ENCODE measurements at places on chromosomes 16 and 17.

DNA sequence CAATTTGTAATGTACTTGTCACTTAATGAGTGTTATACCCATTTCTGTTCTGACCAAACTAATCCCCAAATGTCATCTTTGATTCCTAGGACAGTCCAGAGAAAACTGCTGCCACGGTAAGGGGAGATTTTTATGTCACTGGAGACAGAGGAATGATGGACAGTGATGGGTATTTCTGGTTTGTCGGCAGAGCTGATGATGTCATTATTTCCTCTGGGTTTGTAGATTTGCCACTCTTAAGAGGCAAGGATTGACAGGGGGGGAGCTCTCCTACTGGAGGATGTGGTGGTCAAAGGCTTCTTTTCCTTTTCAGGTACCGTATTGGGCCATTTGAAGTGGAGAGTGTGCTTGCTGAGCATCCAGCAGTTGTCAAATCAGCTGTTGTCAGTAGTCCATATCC is 12.5 kb downstream of the THUMPD1 start:
- DNase-seq, result no peak

- no peak for DNase-seq
Observed at GRCh38 chr17:42185621-42185930, 324 bp upstream of the HCRT start.

DNA sequence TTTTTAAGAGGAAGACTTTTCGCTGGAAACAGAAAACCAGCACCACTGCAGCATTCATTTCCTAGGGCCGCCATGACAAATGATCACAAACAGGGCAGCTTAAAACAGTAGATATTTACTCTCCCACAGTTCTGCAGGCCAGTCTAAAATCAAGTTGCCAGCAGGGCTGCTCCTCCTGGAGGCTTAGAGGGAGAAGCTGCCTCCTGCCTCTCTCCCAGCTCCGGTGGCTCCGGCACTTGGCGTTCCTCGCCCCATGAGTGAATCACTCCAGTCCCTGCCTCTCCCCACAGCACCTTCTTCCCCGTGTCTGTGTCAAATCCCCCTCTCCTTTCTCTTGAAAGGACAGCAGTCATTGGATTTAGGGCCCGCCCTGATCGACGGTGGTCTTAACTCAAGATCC is 72.1 kb downstream of the SOCS1 start:
- no peak for DNase-seq

- DNase-seq, result no peak
Observed at GRCh38 chr17:55236316-55236715, 28.4 kb upstream of the HLF start.

GRCh38 chr16:79843631-79844043 is 243.1 kb upstream of the MAF start:
- no peak for DNase-seq

GRCh38 chr16:69726313-69727060 is at the start of gene NQO1:
TSS of gene NQO1 (minus strand) at chr16:69726560. CDS start at chr16:69726439, 121 bp downstream.
- peak; percentile 77 for DNase-seq

- no peak for DNase-seq
Observed at GRCh38 chr17:67020293-67020766, 24.0 kb upstream of the CACNG1 start.

GRCh38 chr16:85126705-85127378 is 14.6 kb upstream of the CIBAR2 start:
- no peak for DNase-seq

GRCh38 chr17:28131599-28131998 is 89.1 kb downstream of the NLK start:
- no peak for DNase-seq

DNA sequence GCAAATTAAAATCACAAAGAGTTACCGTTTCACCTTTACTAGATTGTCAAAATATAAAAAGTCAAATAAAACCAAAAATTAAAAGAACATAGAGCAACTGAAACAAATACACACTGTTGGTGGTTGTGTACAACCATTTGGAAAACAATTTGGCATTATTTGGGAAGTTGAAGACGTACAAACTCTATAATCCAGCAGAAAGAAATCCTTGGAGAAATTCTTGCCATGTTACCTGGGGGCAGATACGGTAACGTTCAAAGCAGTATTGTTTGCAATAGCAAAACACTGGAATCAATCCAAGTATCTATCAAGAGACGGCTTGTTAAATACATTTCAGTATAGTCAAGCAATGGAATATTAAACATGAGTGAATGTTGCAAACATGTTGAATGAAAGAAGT is 56.7 kb downstream of the TBX4 start:
- no peak for DNase-seq

DNA sequence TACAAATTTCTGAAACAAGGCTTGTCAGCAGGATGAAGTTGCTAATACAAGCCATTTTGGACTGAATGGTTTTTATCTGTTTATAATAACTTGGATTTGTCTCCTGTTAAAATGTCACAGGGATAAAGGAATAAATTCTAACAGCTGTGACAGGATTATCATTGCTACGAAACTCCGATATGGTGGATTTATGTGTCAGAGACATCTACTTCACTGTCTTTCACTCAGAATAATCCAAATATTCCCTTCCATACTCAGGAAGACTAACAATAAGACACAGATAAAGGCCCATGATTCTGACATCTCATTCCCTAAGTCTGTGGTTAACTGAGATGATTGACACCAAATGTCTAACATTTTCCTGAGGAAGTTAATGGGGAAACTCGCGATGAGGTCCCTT is 529.8 kb upstream of the GOT2 start:
- no peak for DNase-seq

GRCh38 chr16:73232555-73233328 is 184.8 kb upstream of the ZFHX3 start:
- DNase-seq, result no peak

GRCh38 chr17:48460052-48460451 is 30.0 kb upstream of the SKAP1 start:
- DNase-seq, result no peak

DNA sequence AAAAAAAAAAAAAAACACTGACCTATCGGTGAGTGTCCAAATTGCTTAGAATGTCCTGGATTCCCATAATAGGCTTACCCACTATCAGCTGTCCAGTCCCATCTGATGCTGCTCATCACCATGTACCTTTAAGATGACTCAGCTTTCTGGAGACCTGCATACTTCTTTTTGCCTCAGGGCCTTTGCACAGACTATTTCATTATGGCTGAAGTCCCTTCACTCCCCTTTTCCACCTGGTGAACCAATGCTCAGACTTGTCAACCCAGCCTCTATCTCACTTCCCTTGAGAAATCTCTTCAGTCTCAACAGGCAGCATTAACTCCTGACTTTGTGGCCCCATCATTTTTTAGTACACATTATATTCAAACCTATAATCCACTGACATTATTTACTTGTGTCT is 29.7 kb upstream of the NUDT7 start:
- DNase-seq, result no peak

GRCh38 chr17:64202683-64203344 is 60.2 kb downstream of the TEX2 start:
- no peak for DNase-seq

GRCh38 chr17:8742274-8742673 is 2.4 kb downstream of the CCDC42 start:
- no peak for DNase-seq

GRCh38 chr17:28957992-28958355 is 6.7 kb upstream of the PHF12 start:
- DNase-seq, result no peak

DNA sequence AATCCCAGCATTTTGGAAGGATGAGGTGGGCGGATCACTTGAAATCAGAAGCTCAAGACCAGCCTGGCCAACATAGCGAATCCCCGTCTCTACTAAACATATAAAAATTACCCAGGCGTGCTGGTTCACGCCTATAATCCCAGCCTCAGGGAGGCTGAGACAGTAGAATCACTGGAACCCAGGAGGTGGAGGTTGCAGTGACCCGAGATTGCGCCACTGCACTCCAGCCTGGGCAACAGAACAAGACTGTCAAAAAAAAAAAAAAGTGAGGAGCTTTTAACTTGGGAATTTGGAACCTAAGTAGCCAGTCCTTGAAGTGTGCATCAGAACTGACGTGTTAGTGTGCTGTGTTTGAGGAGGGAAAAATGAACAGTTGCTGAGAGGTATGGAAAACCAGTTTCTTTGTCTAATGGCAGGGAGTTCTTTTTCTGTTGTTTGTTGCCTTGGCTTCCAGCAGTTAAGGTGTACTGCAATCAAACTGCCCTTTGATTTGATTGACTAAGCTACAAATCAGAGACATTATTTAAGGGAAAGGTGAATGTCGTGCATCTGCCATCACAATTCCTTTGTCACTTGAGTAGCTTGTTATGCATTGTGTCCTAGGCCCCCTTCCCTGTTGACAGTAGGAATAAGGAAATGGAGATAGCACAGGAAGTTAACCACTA is 8.6 kb upstream of the DUSP14 start:
- no peak for DNase-seq

DNA sequence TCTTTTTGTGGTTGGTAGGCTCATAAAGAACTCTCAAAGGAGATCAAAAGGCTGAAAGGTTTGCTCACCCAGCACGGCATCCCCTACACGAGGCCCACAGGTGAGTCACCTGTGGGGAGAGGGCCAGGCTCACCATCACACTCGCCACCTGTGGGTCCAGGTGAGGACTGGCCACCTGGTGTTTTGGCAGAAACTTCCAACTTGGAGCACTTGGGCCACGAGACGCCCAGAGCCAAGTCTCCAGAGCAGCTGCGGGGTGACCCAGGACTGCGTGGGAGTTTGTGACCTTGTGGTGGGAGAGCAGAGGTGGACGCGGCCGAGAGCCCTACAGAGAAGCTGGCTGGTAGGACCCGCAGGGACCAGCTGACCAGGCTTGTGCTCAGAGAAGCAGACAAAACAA is 11.1 kb downstream of the GNPTG start:
- DNase-seq, result no peak

DNA sequence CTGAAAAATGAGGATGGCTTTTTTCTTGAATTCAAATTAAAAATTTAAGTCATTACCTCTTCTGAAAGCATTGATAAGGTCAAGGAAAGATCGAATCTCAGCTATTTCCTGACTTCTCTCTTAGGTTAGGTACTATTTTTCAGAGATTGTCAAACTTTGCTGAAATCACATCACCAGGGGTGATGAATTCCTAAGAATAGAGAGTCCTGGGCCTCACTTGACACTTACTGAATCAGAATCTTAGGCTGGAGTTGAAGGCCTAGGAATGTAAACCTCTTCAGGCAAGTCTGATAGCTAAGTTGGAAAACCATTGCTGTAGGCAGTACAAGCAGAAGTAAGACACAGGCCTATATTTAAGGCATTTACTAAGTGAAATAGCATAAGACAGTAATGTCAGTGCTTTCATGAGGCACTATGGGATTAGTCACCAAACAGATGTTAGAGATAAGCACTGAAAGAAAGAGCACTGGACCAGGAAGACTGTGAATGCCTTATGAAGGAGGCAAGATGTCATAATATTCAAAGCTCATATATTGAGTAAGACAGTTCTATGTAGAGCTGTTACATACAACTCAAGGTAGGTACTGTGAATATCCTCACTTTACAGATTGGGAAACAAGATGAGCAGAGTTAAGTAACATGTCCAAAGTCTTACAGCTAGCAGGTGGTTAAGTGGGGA is 21.5 kb downstream of the DCAF7 start:
- no peak for DNase-seq

- no peak for DNase-seq
Observed at GRCh38 chr17:574061-574460, 140.6 kb downstream of the VPS53 start.

DNA sequence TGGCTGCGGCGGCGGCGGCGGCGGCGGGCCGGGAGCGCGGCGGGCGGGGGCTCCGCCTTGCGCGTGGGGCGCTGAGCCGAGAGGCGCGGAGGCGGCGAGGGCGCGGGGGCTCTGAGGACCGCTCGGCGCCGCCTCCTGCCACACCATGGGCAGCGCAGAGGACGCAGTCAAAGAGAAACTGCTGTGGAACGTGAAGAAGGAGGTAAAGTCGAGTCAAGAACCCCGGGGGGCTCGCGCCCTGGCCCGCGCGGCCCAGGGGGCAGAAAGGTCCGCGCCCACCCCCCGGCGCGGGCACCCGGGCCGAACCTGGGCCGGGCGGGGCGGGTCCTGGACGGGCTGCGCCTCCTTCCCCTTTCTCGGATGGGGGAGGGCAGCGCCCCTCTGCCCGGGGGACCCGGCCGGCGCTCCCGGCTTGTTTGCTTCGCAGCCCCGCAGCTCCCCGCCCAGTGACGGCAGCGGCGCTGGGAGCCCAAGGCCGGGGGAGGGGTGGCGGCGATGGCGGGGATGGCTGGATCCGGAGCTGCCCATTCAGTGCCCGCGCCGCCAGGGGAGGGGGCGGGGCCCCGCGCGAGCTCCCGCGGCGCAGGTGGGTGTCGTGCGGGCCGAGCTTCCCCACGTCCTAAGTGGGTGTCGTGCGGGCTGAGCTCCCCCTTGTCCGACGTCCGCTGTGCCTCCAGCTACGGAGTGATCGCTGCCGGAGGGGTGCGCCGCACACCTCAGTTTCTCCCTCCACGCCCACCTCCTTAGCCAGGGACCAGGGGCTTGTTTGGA is 428 bp downstream of the SGSM2 start:
- DNase-seq, result no peak

- DNase-seq, result no peak
Observed at GRCh38 chr17:79792341-79792871, 4.5 kb downstream of the CBX8 start.
